ENCODE measurements at places on chromosomes 4 and X.

DNA sequence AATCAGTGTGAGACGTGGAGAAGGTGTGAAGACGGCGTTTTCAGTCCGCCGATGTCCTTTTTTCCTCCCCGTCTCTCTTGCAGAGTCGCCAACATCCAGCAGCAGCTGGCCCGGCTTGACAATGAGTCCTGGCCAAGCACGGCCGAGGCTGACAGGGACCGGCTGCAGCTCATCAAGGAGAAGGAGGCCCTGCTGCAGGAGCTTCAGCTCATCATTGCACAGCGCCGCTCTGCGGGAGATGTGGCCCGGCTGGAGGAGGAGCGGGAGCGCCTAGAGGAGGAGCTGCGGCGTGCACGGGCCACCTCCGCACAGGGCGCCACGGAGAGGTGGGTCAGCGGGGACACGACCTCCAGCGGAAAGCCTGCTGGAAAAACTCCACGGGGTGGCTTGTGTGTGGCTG lies 47.1 kb upstream of the CLCN4 start:
- no peak for DNase-seq

GRCh38 chrX:40581336-40581920 lies 658 bp downstream of the ATP6AP2 start:
- peak; percentile 7 for DNase-seq

GRCh38 chr4:57190601-57191481 lies 80.7 kb upstream of the IGFBP7 start:
- peak; percentile 32 for DNase-seq

DNA sequence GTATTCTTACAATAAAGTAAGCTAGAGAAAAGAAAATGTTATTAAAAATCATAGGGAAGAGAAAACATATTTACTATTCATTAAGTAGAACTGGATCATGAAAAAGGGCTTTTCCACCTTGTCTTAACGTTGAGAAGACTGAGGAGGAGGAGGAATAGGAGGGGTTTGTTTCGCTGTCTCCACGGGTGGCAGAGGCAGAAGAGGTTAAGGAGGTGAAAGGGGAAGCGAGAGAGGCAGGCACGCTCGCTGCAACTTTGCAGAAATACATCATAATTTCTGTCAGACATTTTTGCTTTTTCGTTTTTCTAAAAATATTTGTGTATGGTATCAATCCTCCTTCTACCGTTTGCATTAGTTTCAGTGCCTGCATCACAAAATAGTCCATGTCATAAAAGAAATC lies 2375.1 kb upstream of the AGA start:
- DNase-seq: no peak

DNA sequence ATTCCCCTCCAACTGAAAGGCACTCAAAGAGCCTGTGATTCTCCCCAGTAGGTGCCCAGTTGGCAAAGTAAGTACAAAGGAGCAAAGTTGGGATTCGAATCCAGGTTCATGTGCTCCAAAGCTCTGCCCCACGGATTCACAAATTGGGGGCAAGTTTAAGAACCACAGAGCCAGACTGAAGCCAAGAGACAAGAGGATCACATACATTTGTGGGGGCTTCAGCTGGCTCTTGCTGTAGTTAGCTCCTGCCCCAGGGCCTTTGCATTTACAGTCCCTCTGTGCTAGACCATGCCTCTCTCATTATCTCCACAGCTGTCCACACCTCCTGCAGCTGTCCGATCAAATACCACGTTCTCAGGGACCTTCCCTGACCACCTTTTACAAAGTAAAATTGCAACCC lies 18.8 kb downstream of the PNMA6F start:
- DNase-seq: no peak

GRCh38 chr4:78720994-78721677 lies 55.0 kb upstream of the BMP2K start:
- no peak for DNase-seq

GRCh38 chr4:25013756-25014661 lies 16.7 kb downstream of the LGI2 start:
- DNase-seq: no peak

DNA sequence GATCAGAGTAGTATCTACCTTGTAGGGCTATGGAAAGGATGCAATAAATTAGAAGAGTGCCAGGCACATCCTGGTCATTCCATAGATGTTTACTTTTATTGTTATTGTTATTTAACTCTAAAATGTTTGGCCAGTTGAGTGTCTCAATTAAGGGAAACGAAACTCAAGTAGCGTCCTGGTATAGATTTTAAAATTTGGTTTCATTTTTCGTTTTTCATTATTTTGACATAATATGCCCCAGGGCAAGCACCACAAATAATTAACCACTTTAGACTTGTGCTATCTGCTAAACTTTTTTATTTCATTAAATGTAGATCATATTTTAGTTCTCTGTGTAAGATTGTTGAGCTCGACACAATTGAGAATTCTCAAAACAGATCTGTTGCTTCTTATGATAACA lies 179.7 kb upstream of the PRPS2 start:
- no peak for DNase-seq

GRCh38 chr4:128461291-128462102 lies 173.9 kb upstream of the PGRMC2 start:
- no peak for DNase-seq

- peak; percentile 22 for DNase-seq
These were observed 1.4 kb downstream of the BCAP31 start for GRCh38 chrX:153722704-153723350.

GRCh38 chr4:76758290-76758882 lies 139.6 kb downstream of the SOWAHB start:
- no peak for DNase-seq

GRCh38 chr4:70613306-70614183 lies 15.0 kb upstream of the ENAM start:
- no peak for DNase-seq

- DNase-seq: no peak
These were observed 163.5 kb downstream of the PPP3CA start for GRCh38 chr4:101183666-101184373.

- no peak for DNase-seq
These were observed 1759.6 kb downstream of the C4orf33 start for GRCh38 chr4:130855533-130855932.

DNA sequence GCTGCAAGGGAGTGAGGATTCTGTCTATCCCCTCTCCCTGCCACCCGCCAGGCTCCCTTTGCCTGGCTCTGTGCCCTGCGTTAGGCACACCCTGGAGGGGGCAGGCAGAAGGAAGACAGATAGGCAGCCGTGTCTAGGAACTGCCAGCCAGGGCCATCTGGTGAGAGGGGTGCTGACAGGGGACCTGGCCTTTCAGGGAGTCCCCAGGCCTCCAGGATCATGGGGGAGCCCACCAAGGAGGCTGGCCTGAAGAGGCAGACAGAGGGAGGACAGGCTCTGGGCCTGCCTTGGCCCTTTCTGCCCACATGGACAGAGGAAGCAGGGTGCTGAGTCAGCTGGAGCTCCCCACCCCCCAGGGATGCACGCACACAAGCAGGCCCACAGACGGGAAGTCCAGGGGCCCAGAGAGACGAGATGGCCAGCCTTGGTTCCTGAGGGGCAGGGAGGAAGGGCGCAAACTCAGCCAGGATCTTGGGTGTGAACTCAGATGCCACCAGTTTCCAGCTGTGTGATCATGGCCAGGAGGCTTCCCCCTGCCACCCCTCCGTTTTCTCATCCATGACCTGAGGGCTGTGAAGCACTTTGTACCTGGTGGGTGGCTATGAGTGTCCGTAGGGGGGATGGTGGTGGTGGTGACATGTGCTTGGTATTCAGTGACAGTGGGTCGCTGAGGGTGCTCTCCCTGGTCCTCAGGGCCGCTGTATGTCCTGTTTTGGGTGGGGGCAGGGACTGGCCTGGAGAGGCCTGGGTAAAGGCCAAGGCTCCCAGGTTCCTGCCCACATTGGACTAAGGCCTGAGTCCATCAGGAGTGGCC lies 1.8 kb downstream of the SH3BP2 start:
- peak; percentile 55 for DNase-seq

- peak; percentile 32 for DNase-seq
These were observed 85.4 kb upstream of the GBA3 start for GRCh38 chr4:22607382-22607781.

- DNase-seq: no peak
These were observed 19.6 kb upstream of the TMEM184C start for GRCh38 chr4:147597561-147597960.

DNA sequence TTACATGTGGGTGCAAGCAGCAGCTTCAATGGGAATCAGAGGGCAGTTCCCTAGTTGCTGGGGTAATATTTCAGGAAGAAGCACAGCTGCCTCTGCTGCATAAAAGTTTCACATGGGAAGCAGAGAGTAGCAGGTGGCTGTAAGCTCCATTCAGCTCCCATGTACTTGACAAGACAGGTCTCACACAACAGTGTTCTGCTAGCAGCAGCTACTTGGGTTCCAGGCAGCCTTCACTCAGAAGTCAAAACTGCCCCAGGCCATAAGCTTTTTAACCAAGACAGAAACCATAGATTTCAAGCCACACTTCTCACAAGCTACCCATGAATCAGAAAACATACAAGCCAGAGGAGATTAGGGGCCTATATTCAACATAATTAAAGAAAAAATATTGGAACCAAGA lies 41.4 kb upstream of the SPIN2A start:
- DNase-seq: no peak

- DNase-seq: no peak
These were observed 1.1 kb downstream of the XIAP start for GRCh38 chrX:123860983-123861382.
